ENCODE measurements at places on chromosomes 4 and X.

DNA sequence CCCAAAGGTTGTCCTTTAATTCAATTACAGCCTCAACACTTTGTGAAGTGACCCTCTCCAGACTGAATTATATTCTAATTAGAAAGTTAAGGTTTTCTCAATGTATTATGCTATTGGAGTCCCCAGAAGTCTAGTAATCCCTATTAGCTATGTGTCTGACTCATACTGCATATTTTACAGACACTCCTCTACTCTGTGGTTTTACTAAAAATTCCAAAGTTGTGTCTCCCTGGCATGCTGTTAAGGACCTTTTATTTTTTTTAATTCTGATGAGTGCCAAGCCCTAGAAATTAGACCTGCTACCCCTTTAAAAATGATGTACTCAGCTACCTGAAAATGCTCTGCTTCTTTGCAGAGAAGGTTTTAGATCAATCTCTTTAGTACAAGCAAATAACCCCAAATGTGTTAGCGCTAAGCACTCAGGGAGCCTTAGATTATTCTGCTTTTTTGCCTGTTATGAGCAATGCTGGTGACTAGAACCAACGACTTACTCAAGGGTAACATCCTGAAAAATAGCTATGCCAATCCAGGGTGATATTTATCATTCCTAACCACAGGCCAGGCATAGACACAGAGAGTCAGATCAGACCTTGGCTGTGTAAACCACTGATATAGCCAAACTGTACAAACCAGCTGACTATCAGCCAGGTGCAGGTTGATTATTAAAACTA lies 26.1 kb upstream of the CXCL13 start:
- DNase-seq: no peak

DNA sequence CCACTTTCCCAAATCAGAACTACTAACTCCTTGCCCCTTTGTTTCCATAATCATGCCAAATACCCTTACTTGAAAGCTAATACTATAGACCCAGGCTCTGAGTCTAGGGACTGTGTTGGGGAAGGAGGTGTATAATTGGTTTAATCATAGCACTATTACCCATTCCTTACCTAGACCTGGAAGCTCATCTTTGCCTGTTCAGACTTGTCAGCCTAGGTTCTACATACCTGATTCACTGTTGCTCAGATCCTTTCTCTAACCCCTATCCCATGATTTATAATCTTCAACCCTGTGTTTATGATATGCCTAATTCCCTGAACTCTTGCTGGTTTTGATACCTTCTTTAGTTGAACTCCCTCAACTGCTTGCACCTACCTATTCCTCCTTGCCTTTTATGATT lies 123.1 kb upstream of the GRIA3 start:
- no peak for DNase-seq

DNA sequence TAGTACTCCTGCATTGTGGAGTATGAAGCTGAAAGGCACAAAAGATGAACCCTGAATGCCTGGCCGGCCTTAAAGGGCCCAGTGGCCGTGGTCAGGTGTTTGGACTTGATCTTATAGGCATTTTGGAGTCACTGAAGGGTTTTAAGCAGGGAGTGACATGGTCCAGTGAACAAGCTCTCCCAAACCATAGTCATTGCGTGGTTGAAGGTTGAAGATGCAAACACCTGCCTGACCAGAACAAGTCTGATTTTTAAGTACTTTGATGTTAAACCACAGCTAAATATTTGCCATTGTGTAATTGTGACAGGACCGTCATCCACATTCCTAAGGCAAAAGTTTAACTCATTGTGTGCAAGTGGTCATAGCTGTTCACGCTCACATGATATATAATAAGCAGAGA lies 3.3 kb downstream of the STK32B start:
- DNase-seq: no peak

GRCh38 chrX:87409113-87409841 lies 108.3 kb upstream of the KLHL4 start:
- no peak for DNase-seq

GRCh38 chr4:80014531-80014930 lies 58.5 kb downstream of the ANTXR2 start:
- no peak for DNase-seq

GRCh38 chr4:181823183-181823582 lies 420.0 kb upstream of the TENM3 start:
- DNase-seq: no peak

DNA sequence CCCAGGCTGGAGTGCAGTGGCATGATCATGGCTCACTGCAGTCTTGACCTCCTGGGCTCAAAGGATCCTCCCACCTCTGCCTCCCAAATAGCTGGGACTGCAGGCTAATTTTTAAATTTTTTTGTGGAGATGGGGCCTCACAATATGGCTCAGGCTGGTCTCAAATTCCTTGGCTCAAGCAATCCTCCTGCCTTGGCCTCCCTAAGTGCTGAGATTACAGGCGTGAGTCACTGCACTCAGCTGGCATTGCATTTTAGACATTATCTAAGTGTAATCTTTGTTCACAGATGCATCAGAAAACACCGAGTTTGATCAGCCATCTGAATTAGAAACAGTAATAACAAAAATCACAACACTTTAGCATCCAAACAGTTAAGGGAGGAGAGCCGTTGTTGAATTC lies 53.4 kb upstream of the CBR4 start:
- no peak for DNase-seq

DNA sequence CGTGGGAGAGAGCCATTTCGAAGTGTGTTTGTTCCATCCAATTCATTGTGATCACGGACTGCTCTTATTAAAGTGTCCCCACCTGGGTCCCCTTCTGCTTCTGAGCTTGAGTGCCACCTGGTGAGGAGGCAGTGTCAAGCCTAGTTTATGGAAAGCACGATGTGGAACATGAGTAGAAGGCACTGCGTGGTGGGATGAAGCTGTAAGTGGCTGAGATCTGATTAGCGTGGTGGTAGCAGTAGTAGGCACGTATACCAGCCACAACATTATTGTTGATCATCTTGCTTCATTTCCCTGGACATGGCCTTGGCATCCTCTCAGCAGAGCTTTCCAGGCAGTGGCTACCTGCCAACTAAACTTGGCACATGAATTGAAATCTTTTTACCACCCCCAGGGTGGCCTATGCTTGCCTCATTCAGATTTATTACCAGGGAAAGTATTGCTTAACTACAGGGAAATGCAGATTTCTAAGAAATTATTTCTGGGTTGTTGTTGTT lies 46.4 kb downstream of the GPAT3 start:
- no peak for DNase-seq

GRCh38 chr4:163157157-163157556 lies 9.5 kb downstream of the NAF1 start:
- DNase-seq: no peak

GRCh38 chr4:52743444-52744019 lies 7.7 kb downstream of the ERVMER34-1 start:
- DNase-seq: no peak

GRCh38 chr4:78346222-78346621 lies 205.3 kb upstream of the ANXA3 start:
- DNase-seq: no peak

DNA sequence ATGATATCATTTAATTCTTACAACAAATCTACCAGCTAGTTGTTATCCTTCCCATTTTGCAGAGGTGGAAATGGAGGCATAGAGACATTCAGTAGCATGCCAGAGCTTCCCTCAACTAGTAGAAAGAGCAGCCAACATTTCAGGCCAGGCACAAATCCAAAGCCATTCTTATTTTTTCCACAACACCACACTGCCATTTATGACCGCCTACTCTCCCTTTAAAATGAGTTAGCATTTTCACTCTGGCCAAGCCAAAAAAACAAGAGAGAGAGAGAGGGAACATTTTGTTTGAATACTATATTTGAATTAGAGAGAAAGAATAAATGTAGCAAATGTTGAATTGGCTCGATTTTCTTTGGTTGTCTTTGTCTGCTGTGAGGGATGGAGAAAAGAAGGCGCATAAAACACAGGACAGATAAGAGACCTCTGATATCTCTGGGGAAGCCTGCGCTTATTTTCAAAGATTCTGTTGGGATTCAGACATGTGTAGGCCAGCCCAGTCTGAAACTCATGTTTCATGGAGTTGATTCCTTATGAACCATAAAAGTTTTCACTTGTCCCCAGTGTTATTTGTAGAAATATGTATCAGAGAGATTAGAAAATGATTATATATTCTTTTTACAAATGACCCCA lies 265.7 kb downstream of the RAB28 start:
- no peak for DNase-seq

GRCh38 chr4:8726344-8726851 lies 133.8 kb downstream of the CPZ start:
- DNase-seq: no peak

GRCh38 chrX:3748052-3748559 lies 34.7 kb upstream of the PRKX start:
- DNase-seq: no peak

DNA sequence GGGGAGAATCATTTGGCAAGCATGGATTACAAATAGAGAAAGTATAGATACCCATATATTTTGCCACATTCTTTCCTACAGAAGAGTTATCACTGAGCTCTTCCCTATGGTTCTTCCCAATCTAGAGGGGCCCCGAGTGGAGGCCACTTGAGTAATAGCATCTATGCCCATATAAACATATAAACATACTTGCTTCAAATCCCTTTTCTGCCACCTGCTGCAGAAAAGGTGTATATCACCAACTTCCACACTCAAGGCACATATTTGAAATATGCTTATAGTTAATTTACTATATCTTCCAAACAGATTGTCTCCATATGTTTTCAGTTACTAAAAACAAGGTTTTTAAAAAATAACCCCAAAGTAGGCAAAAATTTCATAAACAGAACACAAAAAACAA lies 642.8 kb upstream of the DIPK2B start:
- DNase-seq: peak; percentile 14

- DNase-seq: no peak
Measured at GRCh38 chr4:124066595-124066994, 645.9 kb downstream of the ANKRD50 start.

- no peak for DNase-seq
Measured at GRCh38 chr4:185512516-185512915, 22.8 kb downstream of the PDLIM3 start.

DNA sequence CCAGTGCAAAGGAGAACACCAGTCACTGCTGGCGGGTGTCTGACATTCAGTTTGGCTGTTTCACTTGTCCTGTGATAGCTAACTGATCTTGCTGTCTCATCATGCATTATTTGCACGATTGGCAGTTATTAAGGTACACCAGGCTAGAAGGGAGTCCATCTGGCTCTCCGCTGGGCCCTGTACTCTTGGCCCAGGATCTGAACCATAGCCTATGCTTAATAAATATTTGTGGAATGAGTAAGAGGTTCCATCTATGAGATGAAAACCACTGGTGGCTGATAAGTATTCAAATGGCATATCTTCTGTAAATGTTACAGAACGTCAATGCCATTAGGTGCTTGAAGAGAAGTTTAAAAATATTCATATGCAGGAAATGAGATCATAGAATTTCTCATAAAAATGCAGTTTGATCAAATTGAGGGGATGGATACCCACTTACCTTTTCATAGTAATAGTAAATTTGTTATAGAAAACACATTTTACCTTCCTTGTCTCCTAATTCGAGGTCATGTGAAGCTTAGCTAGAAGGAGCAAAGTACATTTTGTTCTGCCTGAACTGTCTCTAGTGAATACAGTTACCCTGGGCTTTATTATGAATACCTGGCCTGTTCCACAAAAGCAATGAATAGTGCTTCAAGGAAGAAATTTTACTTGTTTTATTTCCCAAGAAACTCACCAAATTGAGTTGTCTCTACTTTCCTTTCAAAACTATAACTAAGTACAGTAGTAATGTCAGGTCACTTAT lies 213.5 kb downstream of the CBR4 start:
- DNase-seq: no peak

GRCh38 chr4:48299560-48299959 lies 29.9 kb upstream of the TEC start:
- no peak for DNase-seq

Data from MM.1S (cell line).